ENCODE measurements at places on chromosomes 1 and 21. TPM values are rescaled to one million over a fixed set of nuclear protein-coding genes. Genes with fewer than 3 reads are reported as not detected.

Gene PDC
- not detected for total RNA-seq

Gene TRAF3IP3
- total RNA-seq, result not detected

Gene RGS16
- 4.3 TPM for total RNA-seq

Gene TPTE
- total RNA-seq, result not detected

Gene SPATC1L
- 15.8 TPM for total RNA-seq

Gene MYOG
- not detected for total RNA-seq

Gene TTC34
- 0.31 TPM for total RNA-seq

Gene DMRTA2
- total RNA-seq, result not detected

Gene FCN3
- total RNA-seq, result not detected

Gene SOX13
- 9.2 TPM for total RNA-seq

Gene ATP1A2
- total RNA-seq, result 3.5 TPM

Gene UMODL1
- 0.10 TPM for total RNA-seq

Gene ZNF695
- total RNA-seq, result 1.5 TPM

Gene OR2L3
- not detected for total RNA-seq

Gene DNAH14
- 21.2 TPM for total RNA-seq

Gene GUCA2A
- total RNA-seq, result not detected

Gene KCNJ10
- total RNA-seq, result 0.27 TPM

Gene PRELP
- 0.07 TPM for total RNA-seq

Gene LCE2A
- not detected for total RNA-seq

Gene FTCD
- total RNA-seq, result 2.0 TPM

Gene CD55
- total RNA-seq, result 18.7 TPM

Gene EIF4G3
- total RNA-seq, result 80.7 TPM

Gene EGLN1
- 34.5 TPM for total RNA-seq

Gene CD5L
- total RNA-seq, result not detected

Gene DNM3
- 6.5 TPM for total RNA-seq

Gene CYP4A22
- not detected for total RNA-seq

Gene RORC
- total RNA-seq, result not detected

Gene CATSPERE
- total RNA-seq, result 1.1 TPM

Gene GCSAML
- total RNA-seq, result 0.14 TPM

Gene PARS2
- total RNA-seq, result 4.8 TPM

Gene TMEM222
- 46.0 TPM for total RNA-seq

Gene CLCA4
- not detected for total RNA-seq

Gene MLLT11
- total RNA-seq, result 77.4 TPM

Gene SPATA45
- total RNA-seq, result 0.65 TPM

Gene SH3BGR
- 8.1 TPM for total RNA-seq

Gene WLS
- 171 TPM for total RNA-seq

Gene GPR61
- not detected for total RNA-seq

Gene SLC5A9
- not detected for total RNA-seq

Gene KRTAP13-2
- not detected for total RNA-seq

Gene NECTIN4
- 1.6 TPM for total RNA-seq

Gene COL24A1
- 5.6 TPM for total RNA-seq

Gene SPATA46
- total RNA-seq, result not detected

Gene F5
- 0.10 TPM for total RNA-seq

Gene MIER1
- total RNA-seq, result 31.5 TPM

Gene MYOM3
- total RNA-seq, result 1.0 TPM

Gene AXDND1
- 1.1 TPM for total RNA-seq

Gene SYT11
- 22.3 TPM for total RNA-seq

All from astrocyte (in vitro differentiated cells and primary cell).